ENCODE measurements at places on chromosomes 5 and 9.

- DNase-seq: no peak
Measured at GRCh38 chr9:14417237-14417636, 103.3 kb upstream of the NFIB start.

GRCh38 chr5:137734962-137735554, 831 bp downstream of the KLHL3 start:
- DNase-seq: no peak

- DNase-seq: no peak
Measured at GRCh38 chr5:67333171-67333570, 136.6 kb upstream of the CD180 start.

DNA sequence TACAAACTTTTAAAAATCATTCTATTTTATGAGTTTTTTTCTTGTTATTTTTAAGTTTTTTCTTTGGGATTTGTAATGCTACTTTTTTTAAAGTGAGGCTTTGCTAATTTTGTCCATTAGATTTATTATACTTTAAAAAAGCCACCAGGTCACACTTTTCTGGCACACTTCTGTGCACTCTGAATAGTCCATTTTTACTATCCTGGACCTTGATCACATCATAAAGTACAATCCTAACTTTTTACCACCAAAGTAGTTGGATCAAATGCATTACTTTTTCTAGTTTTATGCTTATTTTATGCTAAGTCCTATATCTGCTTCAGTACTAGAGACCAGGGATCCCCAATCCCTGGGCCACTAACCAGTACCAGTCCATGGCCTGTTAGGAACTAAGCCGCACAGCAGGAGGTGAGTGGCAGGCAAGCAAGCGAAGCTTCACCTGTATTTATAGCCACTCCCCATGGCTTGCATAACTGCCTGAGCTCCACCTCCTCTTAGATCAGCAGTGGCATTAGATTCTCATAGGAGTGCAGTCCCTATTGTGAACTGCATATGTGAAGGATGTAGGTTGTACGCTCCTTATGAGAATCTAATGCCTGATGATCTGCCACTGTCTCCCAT, 16.0 kb downstream of the FRRS1L start:
- no peak for DNase-seq

DNA sequence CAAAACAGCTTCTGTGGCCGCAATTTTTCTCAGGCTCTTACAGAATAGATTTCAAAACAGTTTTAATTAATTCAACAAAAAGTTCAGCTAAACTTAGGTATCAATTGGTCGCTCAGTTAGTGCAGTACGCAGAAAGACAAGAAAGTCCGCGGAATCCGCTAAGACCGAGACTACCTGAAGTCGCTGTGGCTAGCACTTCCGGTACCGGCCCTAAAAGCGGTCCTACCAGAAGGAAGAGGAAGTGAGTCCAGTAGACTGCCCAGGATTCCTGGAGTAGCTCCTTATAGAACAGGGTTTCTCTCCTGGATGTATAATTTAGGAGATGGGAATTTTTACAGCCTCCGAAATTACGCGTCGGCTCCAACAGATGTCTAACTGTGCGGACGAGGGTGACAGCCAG, 16.6 kb upstream of the PCDHB2 start:
- DNase-seq: no peak

GRCh38 chr9:20604562-20604961, 17.7 kb downstream of the MLLT3 start:
- DNase-seq: no peak

- DNase-seq: no peak
Measured at GRCh38 chr9:90064248-90064647, 459.4 kb downstream of the GADD45G start.

GRCh38 chr9:86217076-86217755, 42.2 kb downstream of the C9orf153 start:
- DNase-seq: no peak

DNA sequence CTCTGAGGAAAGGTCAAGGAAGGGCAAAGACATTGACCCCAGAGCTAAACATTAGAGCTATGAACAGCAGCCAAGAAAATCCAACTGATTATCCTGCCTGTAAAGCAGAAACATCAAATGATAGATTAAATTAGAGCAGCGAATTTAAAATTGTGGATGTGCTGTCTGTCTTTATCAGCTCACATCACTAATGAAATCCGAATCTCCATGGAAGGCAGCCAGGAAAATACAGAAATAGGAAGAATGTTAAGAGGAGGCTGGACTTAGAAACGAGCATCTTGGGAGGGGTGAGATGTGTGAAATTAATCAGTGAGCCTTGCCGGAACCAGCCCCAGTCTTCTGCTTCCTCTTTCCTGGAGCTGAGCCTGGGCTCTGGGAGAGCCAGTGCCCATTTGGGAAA, 191.0 kb downstream of the PJA2 start:
- DNase-seq: no peak

DNA sequence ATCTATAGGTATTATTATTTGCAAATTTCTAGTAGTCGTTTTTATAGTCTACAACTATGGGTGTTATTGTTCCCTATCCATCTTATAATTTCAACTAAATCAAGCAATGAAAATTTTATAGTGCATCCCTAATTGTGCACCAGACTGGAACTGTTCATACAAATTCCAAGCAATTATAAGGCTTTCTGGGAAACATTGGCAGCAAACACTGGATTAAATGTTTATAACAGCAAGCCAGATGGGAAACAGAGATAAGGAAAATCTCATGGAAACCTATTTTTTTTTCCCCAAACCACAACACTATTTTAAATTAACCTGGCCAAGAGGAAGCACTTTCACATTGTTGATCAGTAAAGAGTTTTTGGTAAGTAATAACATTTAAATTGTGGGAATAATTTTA, 524.3 kb downstream of the RASEF start:
- DNase-seq: no peak

- no peak for DNase-seq
Measured at GRCh38 chr9:108411632-108412031, 444.2 kb downstream of the ACTL7B start.

DNA sequence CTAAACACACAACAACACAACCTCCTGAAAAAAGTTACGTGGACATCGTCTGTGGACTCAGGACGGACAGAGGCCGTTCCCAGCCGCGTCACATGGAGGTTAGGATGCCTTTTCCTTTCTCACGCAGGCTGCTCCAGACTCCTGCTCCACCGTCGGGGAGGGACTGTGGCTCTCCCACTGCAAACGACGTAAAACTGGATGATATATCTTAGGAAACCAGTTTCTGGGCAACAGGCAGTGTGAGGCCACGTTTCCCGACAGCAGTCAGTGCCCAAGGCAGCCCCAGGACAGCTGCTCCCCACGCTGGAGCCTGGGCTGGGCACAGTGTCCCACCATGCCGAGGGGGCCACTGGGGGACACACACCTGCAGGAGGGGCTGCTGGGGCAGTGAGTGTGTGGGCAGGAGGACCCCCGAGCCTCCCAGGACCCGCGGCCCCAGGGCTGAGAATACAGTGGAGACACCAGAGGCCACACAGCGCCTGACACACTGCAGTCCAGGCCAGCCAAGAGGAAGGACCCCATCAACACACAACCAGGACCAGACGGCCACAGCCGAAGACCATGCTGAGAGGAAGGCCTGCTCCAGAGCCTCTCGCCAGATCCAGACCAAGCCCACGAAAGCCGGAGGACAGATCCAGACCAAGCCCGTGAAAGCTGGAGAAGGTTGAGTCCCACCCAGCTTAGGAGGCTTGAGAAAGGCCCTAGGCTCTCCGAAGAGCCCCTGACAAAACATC, 26.2 kb downstream of the EXD3 start:
- DNase-seq: no peak

DNA sequence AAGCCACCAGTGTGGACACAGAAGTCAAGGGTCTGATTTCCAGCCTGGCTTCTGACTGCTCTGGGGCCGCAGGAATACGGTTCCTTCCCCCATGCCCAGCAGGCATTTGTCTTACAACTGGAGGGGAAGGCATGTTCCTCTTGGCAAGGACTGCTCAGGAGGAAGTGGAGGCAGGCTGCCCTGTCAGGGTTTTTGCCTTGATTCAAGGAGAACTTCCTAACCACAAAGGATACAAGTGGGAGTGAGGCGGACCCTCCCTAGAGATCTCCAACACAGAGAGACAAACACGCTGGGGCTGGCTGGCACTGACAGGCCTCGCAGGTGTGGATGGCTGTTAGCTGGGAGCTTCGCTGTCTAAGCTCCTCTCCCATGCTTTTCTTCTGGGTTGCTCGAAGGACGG, 19.1 kb downstream of the TGFBI start:
- DNase-seq: peak; percentile 73

GRCh38 chr5:98774192-98775033, 950 bp downstream of the RGMB start:
- peak; percentile 77 for DNase-seq

DNA sequence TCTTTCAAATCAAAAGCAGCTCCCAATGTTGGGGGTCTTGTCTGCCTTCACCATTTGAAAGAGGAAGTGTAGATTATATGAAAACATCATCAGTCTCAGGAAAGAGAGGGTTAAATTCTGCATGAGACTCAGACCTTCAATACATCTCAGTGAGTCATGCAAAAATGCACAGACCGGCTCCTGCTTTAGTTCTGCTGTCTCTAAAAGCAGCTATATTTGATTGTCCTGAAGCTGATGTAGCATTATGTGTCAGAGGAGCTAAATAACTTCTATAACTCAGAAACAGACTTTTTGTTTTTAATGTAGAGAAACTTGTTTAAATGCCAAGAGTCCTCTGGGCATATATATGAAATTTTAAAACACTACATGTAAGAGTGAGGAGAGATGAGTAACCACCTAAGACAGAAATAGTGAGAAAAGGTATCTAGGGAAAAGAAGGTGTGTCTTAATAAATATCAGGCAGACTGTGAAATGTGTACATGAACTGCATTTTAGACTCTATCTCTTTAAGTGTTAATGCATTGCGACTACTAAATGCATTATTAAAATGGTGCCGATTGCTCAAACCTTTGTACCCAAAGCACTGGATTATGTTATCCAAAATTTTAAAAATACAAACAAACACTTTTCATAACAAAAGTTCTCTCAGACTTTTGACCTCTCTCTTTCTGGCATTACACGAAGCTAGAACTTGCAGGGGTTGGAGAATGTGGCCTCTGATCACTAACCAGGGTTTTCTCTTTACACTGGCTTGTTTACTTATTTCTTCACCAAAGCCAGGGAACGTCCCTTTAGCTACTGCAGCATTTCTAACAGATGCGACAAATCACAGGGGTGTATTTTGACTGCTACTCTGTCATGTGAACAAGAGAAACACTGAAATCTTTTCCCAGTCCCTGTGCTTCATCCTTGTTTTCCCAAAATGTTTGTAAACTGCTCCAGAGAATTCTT, 302.3 kb downstream of the ARL15 start:
- DNase-seq: no peak

GRCh38 chr9:96051423-96051822, 175.9 kb downstream of the ERCC6L2 start:
- no peak for DNase-seq

DNA sequence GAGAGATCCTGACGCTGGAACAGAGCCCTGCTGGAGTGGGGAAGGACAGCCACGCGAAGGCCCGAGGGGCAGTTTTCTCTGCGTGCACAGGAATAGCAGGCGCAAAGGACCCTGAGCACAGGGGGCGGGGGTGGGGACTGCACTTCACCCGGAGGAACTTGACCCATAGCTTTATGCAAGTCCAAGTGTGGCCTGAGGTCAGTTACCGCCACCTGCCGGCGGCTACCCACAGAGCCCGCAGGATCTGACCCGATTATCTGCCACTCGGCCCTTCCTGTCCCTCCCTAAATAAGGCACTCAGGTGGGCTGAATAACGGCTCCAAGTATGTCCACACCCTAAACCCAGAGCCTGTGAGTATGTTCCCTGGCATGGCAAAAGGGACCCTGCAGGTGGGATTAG, 65.4 kb upstream of the FCN1 start:
- peak; percentile 80 for DNase-seq
